ENCODE measurements at places on chromosomes 1 and 21.

DNA sequence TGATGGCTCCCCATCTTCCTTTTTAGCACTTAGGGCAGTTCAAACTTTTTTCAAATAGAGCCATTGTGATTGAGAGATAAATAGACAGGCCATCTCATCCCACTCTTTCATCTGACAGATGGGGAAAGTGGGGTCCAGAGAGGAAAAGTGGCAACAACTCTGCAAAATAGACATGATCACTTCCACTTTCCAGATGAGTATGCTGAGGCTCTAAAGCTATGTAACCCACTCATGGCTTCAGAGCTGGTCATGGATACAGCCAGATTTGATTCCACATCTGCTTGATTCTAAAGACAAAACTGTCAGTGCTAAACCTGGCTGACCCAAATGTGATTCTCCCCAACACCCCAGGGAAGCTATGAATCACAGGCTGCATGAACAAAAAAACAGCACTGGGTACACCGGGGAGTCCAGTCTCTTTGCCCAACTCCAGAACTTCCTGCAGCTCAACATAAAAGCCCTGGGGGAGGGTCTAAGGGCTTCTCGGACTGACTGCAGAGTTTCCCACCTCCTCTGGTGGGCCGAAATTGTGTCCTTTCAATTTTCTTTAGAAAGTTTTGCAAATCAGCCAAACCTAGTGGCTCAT lies 59.3 kb downstream of the PLPP3 start:
- no peak for DNase-seq

- DNase-seq: no peak
Observed at GRCh38 chr21:44462834-44463200, 7.5 kb downstream of the LRRC3 start.

DNA sequence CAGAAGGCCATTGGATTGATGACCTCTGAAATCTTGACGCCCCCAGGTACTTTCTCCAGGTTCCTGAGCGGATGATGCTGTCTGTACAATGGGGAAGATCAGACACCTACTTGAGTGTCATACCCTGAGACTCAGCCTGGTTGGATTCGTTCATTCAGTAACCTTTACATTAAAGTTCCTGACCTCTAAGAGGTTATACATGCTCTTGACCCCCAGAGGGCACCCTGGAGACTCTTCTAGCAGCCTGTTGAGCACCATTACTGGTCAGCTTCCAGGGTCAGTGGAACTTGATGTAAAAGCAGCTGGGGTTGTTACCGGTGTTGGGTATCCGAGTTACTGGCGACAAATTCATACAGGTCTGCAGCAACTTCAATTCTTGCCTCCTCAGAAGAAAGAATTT lies 114.3 kb upstream of the ZNF678 start:
- peak; percentile 30 for DNase-seq

- DNase-seq: peak; percentile 43
Observed at GRCh38 chr1:110672001-110672752, 2.6 kb downstream of the KCNA3 start.

DNA sequence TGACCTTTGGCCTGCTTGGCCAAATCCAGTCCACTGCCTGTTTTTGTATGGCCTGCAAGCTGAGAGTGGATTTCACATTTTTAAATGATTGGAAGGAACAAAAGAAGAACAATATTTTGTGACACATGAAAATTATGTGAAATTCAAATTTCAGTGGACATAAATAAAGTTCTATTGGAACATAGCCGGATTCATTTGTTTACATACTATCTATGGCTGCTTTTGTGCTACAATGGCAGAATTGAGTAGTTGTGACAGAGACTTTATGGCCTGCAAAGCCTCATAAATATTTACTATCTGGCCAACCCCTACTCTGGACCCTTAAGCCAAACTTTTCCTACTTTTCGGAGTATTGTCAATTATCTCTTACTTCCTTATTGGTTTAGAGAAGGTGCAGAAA lies 66.6 kb upstream of the IPO9 start:
- no peak for DNase-seq

- no peak for DNase-seq
Observed at GRCh38 chr1:183138301-183138700, 47.8 kb upstream of the LAMC2 start.

DNA sequence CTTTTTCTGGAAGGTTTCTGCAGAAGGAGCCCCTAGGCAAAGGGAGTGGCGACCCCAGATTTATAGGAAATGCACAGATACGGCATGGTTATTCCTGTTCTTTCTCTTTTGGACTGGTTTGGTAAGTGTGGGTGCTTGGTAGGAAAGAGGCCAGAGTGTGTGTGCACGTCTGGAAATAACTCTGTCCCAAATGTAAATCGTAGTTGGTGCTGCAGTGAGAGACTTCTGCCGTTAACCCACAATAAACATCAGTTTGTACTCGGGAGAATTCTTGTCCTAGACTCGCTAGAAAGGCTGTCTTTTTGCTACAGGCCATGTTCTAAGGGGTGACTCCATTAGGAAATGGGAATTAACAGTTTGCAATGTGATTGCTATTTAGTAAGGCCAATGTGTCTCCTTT lies 779 bp downstream of the SLC44A3 start:
- DNase-seq: no peak

DNA sequence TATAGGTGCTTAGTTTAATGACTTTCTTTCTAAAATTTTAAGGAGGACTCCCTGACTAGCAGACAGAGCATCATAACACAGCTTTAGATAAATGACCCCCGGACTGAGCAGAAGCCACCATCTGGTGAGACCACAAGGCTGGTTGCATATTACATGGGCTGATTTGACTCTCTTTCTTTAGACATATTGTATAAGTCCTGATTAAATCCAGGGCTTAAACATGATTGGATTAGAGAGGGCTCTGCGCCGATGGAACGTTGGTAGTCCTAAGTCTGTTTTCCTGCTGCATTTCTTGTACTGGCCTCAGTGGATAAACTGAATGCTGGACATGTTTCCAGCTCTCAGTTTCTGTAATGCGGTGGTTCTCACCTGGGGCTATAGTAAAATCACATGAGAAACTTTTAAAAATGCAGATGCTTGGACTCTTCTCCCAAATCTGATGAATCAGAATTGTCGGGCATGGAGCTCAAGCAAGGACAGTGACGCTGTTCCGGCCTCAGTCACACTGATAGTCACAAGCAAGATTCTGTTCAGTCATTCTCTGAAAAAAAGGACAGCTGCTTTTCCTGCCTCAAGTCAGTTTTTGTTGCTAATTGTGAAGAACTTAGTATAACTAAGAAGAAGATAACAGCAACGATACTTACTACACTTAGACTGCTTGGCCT lies 16.6 kb downstream of the DDI2 start:
- no peak for DNase-seq

DNA sequence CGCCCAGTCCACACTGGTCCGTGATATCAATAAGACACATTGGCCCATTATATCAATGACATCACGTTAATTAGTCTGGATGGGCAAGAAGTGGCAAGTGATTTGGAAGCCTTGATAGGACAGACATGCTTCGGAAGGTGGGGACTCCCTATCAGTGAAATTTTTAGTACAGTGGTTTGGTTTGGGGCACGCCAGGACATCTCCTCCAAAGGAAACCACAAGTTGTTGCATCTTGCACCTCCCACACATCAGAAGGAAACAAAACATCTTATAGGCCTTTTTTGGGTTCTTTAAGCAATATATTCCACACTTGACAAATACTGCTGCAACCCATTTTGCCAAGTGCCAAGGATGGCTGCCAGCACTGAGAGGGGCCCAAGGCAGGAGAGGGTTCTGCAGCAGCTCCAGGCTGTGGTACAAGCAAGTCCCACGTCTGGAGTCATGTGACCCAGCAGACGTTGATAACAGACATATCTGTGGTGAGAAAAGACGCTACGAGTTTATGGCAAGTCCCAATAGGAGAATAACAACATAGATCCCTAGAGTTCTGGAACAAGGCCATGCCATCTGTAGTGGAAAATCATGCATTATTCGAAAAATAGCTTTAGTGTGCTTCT lies 95.3 kb upstream of the DISP3 start:
- no peak for DNase-seq

DNA sequence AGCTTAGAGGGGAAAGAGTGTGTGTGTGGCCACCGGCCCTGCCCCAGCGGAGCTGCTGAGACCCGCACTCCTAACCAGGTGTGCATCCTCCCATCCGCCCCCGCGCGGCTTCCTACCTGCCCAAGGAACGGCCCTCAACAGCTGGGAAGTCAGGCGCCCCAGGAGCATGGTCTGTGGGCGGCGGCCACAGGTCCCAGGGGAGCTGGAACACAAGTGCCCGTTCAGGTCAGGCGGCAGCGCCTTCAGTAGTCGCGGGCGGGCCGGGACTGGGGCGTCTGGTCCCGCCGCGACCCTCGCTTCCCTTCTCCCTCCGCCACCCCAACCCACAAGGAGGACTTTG lies 448 bp downstream of the AURKAIP1 start:
- no peak for DNase-seq

- no peak for DNase-seq
Observed at GRCh38 chr1:220796530-220796929, 9.8 kb downstream of the MTARC1 start.

DNA sequence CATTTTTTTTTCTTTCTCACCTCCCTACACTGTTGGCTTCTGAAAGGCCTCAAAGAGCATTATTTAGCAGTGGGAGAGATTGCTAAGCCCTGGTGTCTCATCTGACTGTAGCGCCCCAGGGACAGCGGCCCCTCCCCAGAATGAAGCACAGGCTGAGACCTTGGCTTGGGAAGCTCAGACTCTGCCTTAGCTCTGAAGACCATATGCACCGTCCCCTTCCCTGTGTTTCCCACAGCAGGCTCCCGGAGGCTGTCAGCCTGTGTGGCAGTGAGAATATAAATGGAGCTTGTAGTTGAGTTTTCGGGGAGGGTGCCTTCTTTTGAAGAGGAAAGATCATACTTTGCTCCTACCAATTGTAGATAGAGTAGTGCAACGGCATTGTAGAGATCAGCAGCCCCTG lies 25.3 kb downstream of the SMYD2 start:
- no peak for DNase-seq

DNA sequence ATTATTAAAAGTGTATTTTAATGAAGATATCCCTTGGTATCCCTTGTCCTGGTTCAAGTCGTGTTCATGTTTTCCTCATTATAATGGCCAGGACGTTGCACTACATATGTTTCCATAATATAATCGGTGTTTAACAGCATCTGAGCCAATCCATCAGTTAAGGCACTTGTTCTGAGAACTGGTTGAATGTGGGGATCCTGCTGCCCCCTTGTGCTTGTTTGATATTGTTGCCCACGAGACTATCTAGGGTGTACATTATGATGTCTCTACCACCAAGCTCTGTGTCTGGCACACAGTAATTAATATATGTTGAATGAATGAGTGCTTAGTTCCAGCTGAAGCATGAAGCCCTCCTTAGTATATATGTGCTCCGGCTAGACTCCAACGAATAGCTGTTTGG lies 193.0 kb downstream of the CACNA1E start:
- no peak for DNase-seq

DNA sequence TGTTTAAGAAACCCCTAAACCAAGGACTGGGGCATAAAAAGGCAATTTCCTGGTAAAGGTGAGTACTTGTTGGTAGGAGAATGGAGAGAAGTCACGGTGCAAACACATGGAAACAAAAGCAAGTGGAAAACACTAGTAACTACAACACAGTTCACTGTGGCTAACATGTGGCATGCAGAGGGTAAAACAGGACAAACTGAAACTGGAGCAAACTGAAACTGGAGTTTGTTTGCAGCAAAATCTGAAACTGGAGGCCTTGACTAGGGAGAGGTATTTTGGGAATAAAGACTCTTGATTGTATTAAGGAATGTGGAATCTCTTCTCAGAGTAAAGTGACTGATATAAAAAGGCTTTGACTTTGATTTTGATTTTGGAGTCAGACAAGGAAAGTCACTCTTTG lies 376.3 kb upstream of the PRMT6 start:
- no peak for DNase-seq

DNA sequence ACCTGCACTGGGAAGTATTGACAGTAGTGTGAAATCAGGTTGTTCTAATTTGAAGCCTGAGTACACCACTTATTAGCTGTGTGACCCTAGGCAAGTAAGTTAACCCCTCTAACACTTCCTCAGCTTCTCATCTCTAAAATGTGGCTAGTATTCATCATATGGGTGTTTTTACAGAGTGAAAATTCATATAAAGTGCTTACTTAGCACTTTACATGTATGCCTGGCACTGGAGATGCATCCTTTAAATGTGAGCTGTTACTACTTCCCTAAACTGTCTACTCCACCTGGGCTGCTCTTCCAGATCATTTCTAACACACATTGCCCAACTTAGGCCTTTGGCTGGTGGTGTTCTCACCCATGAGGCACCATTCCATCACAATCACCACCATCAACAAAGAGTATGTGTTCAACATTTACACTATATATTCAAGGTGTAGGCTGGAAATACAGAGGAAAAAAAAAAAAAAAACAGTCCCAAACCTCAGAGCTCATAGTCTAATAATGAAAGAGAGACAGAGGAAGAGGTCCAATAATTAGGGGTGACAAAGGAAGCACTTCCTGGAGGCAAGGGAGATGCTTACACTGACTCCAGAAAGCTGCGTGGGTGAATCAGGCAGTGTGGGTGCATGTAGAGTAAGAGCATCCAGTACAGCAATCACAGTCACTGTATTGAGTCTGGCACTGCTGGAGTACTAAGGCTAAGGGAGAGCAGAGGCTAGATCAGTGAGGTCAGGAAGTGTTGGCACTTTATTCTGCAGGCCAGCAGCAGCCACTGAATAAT lies 3.6 kb downstream of the STX6 start:
- no peak for DNase-seq

- DNase-seq: no peak
Observed at GRCh38 chr1:158115126-158115525, 65.6 kb upstream of the CD1D start.

GRCh38 chr1:212039622-212040021 lies 4.1 kb downstream of the DTL start:
- DNase-seq: no peak

GRCh38 chr21:24023402-24023801 lies 1583.9 kb downstream of the MRPL39 start:
- no peak for DNase-seq

- no peak for DNase-seq
Observed at GRCh38 chr1:180155182-180155682, 563 bp downstream of the QSOX1 start.

- DNase-seq: no peak
Observed at GRCh38 chr1:31679091-31679490, 24.7 kb downstream of the COL16A1 start.

DNA sequence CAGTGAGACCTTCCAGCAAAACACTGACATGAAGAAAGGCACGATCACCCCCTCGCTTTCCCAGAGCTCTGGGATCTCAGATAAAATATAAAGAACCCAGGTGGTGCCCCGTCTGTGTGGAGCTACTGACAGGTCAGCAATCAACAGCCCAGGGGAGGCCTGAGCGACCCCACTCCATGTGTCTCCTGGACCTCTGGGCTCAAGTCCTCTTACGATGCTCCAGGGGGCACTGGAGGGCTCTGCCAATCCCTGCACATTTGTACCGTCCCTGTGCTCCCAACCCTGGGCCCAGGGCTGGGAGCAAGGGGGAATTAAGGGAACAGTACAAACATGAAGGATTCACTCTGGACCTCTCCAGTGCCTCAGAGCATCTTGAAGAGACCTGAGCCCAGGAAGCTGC lies 12.5 kb downstream of the S100A7A start:
- no peak for DNase-seq

GRCh38 chr1:38715415-38715814 lies 144.2 kb downstream of the RRAGC start:
- DNase-seq: no peak

- no peak for DNase-seq
Observed at GRCh38 chr1:232306269-232306961, 323.5 kb downstream of the SIPA1L2 start.

GRCh38 chr1:109491372-109491771 lies 2.5 kb upstream of the CYB561D1 start:
- no peak for DNase-seq
